Stimulated activated CD8-positive, alpha-beta memory T cell treated with anti-CD3 and anti-CD28 coated beads, Interleukin-4, amount 100 ng/mL, for 4 hours (primary cell): ENCODE measurements at places on chromosomes 5 and 9.

DNA sequence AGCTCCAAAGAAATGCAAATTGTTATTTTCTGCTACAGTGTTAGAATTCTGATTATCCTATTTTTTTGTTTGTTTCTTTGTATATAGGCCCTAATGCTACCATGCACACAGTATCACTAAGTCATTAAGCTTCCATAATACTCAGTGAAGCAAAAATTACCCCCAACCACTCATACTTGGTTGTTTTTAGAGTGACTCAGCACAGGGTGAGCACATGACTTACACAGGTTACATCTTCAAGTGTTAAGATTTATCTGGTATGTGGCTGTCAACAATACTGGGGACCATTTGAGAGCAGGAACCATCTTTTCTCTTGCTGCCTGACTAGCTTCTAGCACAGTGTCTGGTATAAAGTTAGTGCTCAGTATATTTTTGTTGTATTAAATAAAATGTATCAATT, 255.8 kb upstream of the SLC24A2 start:
- no peak for DNase-seq

DNA sequence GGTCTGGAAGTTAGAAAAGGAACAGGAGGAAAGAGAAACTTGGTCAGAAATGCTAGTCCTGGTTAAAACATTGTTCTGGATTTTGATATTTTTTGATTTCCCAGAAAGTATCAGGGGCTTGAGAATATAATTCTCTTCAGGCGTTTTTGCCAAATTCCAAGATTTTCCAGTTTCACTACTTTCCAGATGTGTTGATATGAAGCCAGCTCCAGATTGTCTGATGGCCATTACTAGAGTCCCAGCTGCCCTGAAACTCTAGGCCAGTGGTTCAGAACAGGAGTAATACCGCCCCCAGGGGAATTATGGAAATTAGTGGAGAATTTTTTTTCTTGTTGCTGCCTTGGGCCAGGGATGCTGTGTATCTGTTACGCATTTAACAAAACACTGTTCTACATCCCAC, 88.6 kb downstream of the KCNN2 start:
- DNase-seq, result no peak

GRCh38 chr5:56783261-56783660, 32.1 kb upstream of the MAP3K1 start:
- no peak for DNase-seq

DNA sequence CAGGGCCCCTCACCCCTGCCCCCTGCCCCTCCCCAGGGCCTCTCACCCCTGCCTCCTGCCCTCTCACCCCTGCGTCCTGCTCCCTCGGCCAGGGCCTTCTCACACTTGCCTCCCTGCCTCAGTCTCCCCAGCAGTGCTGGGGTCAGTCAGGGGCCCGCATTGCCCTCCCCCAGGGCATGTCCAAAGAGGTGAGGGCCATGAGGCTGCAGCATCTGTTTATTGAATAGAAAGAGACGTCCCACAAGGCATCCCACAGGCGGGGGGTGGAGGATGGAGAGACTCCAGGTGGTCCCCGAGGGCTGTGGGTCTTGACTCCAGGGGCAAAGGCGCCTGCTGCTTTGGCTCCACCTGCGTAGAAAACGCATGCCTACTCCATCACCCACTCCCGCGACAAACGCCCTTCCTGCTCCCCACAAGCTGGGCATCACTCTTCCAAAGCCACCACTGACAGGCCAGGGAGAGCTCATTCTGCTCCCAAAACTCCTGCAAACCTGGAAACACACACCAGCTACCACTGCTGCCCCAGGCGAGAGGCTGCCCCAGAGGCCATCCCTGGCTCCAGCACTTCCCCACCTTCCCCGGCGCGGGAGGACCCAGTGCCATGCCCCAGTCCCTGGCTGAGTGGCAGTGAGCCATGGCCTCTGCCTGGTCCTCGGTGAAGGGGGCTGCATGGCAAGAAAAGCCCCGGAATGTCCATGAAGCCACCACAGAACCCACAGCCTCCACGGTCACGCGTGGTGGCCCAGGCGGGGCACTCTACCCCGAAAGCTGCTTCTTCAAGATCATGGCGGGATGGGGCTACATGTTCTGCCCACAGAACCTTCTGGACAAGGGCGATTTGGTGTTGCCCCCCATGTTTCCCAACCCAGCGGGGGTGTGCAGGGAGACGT, 1.6 kb upstream of the LCN8 start:
- no peak for DNase-seq

- DNase-seq, result no peak
These were observed 73.0 kb downstream of the ZNF366 start for GRCh38 chr5:72434056-72434780.

GRCh38 chr9:22452415-22453010, 5.9 kb downstream of the DMRTA1 start:
- no peak for DNase-seq
